ENCODE measurements at places on chromosomes 7 and 10. TPM values are rescaled to one million over a fixed set of nuclear protein-coding genes. Genes with fewer than 3 reads are reported as not detected.

The TM9SF3 gene
- polyA plus RNA-seq = 215 TPM

GRCh38 chr7:116150588-116150987 lies 59.8 kb upstream of the TES start:
- no peak for DNase-seq

DNA sequence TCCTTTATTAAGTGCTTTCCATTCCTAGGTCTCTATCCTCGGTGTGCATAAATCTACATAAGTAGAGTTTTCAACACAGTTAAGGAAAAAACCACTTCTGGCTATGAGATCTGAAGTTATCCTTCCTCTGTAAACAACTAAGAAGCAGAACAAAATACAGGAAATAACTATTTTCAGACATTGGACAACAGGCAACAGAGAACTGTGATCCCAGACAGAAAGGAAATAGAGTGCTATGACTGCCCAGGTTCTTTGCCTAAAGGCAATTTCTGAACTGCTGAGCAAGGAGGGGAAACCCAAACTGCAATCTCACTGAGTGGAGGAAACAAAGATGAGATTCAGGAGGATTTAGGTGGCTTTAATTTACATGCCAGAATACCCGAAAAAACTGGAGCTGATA lies 285.4 kb downstream of the SNX13 start:
- DNase-seq = no peak

GRCh38 chr10:30870896-30871295 lies 160.8 kb downstream of the ZNF438 start:
- no peak for DNase-seq

The PLEKHS1 gene
- polyA plus RNA-seq = not detected

DNA sequence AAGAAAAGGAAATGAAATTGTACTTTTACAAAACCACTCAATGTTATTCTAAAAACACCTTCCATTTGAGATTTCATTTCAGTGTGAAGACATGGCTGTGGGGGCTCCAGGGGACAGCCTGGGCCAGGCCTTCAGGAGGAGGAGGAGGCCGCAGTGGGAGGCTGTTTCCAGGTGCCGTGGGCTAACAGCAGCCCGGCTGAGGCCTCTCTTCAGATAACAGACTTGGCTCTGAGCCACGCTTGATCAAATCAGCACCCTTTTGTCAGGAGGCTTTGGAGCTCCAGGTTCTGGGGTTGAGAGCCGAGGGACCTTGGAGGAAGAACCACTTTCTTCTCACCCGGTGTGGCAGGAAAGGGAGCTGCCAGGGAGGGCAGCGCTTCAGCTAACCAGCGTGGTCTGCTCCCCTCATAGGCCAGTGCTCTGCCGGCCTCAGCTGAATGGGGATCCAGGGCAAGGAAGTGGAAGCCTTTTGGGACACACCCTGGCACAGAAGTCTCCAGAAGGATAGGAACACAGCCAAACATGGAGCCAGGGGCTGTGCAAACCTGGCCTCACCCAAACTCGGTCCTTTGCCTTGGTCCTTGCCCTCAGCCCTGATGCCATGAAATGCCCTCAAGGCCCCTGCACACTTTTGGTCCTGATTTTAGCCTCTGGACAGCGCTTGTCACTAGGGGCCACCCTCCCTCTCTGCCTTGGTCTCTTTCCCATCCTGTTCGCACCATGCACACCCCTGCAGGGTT lies 23.5 kb upstream of the CHST15 start:
- no peak for DNase-seq

DNA sequence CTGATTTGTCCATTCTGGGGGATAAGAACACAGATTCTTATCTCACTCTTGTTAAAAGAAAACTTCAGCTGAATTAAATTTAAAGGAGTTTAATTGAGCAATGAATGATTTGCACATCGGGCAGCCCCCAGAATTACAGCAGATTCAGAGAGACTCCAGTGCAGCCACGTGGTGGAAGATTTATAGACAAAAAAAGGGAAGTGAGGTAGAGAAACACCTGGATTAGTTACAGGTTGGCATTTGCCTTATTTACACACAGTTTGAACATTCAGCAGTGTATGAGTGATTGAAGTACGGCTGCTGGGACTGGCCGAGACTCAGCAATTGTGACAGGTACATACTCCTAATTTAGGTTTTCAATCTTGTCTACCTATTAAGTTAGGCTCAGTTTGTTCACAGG lies 46.5 kb upstream of the FAM20C start:
- no peak for DNase-seq

DNA sequence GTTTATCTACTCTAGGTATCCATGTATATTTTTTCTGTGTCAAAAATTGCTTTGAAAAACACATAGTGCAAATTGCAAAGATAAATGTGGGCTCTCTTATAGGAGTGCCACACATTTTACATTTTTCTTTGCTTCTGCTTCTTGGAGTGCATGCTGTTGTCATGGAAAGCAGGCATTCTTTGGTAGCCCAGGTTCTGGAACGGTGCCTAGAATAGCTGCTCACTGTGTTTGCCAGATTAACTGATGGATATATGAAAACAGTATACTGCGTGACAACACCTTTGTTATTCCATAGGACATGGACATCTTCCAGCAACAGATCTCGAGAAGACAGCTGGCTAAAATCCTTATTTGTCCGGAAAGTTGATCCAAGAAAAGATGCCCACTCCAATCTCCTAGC lies 13.4 kb downstream of the NIPSNAP2 start:
- no peak for DNase-seq

The SLC4A2 gene
- polyA plus RNA-seq = 70.5 TPM

DNA sequence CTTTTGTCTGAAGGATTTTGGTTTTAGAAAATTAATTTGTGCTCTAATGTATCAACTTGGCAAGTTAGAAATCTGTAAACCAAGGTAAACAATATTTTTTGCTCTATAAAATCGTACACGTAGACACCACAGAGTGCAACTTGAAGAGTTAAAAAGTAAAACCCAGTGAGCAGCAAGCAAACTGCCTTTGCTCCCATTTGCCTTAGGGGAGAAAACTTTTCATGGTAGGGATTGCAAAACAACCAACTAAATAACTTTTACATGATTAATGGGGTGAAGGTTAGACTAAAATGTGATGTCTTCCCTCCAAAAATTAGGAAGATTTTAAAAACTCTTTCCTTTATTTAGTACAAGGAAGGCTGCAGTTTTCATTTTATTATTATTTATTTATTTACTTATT lies 224.2 kb upstream of the LYZL1 start:
- no peak for DNase-seq

The GRIFIN gene
- not detected for polyA plus RNA-seq

The SORBS1 gene
- 26.1 TPM for polyA plus RNA-seq

All from right renal cortex interstitium (tissue), 3 donors.